ENCODE measurements at places on chromosomes 3 and 15.

- DNase-seq: no peak
Measured at GRCh38 chr15:31440754-31441311, 114.2 kb downstream of the KLF13 start.

GRCh38 chr15:47340571-47340920 is 376.8 kb upstream of the SEMA6D start:
- no peak for DNase-seq

DNA sequence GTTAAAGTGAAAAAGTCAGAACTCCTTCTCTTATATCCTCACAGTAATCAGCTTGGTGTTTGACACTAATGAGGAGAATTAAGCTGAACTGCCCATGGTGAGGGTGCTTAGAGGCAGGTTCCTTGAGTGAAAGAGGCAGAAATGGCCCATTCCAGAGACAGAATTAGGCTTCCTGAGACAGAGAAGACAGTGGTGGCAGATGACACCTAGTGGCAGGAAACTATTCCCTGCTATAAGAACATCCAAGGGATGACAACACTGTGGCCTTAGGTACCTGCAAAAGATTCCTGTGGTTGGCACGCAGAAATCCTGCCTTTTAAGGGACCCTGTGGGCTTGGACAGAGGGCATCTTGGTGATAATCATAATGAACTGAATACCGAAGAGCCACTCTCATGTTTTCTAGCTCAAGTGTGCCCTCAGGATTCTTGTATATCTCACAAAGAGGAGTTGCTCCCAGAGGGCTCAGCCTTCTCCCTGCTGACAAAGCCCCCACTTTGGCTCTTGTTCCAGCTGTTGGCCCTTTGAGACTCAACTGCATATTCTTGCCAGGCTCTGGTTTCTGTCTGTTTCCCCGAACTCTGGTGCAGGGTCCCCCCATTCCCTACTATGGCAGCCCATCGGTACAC is 56.0 kb downstream of the KBTBD12 start:
- DNase-seq: peak; percentile 49

GRCh38 chr15:48966595-48967301 is 3.0 kb upstream of the SHC4 start:
- no peak for DNase-seq

DNA sequence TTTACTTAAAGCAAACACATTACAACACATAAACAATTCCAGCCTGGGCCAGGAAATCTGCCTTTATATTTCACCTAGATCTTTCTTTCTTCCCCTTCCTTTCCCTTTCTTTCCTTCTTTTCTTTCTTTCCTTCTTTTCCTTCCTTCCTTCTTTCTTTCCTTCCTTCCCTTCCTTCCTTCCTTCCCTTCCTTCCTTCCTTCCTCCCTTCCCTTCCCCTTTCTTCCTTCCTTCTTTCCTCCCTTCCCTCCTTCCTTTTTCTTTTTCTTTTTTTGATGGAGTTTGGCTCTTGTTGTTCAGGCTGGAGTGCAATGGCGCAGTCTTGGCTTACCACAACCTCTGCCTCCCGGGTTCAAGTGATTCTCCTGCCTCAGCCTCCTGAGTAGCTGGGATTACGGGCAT is 24.1 kb upstream of the BNIP2 start:
- no peak for DNase-seq

- no peak for DNase-seq
Measured at GRCh38 chr15:76193934-76194333, 117.3 kb downstream of the ETFA start.

DNA sequence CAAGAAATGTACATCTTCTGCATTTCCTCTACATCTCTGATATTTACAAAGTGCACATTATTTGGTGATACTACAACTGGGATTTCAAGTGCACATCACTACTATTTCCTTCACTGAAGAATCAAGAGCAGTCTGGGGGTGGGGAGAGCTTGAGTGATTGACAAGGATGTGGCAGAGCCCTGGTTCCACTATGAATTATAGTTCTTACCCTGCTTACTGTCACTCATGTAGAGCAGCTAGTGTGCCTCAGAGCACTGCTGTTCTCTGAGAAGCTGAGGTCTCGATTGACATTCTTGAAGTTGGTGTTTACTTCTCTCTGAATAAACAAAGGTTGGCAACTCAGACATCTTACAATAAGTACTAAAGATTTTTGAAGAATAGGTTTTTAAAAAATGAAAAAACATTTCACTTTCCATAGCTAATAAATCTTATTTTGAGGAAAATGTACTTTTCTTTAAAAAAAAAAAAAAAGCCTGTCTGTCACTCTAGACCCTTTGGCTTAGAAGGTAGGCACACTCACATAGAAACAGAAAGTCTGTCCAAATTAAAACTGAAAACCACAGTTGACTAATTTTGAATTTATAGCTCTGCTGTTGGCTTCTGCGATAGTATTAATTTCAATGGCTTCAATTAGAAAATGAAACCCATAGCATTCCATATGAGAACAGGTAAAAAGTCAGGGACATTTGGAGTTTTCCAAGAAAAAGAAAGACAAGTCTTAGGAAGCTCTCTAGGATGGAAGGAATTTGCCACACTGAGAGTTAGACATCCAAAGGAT is 5.6 kb downstream of the GREM1 start:
- no peak for DNase-seq

Data from DMS153 (cell line).